Activated T-helper 1 cell treated with anti-CD3 and anti-CD28 coated beads, Interleukin-2, amount 50 U/mL, for 16 hours (primary cell): ENCODE measurements at places on chromosomes 11 and 22.

DNA sequence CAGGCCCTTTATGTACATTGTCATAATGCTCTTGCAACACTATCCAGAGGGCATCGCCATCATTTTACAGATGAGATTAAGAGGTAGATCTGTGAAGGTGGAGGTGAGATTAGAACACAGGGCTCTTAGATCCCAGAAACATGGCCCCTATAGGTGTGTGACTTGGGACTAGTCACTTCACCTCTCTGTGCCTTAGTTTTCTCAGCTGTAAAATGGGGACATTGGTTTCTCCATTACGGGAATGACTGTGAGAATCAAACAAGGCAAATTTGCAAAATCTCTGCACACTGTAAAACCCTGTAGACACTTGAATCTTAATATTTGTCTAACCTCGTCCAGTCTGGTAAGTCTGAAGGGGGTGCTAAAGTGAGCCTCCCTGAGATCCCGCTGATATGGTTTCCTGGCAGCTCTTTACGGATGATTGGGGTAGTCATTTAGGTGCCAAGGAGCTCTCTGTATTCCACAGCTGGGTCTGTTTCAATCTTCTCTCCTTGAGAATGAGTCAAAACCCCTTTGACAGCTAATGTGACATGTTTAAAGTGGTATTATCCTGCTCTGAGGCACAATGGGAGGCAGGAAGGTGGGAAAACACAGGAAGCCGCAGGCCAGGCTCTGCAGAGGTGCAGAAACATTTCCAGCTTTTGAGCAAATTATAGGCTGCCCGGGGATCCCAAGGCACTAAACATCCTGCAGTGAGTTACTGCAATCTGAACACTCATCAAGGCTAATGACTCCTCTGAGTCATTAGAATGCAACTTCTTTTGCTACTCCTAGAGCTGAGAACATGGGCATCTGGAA lies 140.8 kb downstream of the CCDC81 start:
- DNase-seq, result no peak

DNA sequence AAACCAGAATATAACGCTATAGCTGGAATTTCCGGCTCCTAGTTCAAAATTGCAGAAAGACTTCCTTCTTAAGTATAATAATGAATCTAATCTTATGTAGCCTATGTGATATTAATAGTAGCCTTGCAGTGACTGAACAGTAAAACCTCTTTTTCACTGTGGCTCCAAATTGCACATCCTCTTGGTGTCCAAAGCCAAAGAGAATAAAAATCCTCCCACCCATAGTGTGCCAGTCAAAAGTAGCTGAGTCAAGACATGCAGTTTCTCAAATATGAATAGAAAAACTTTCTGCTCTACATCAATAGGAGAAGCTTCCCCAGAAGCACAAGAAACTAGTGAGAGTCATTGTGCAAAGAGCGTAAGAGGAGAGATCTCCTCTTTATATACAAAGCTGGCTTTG lies 76.0 kb upstream of the PICALM start:
- no peak for DNase-seq

GRCh38 chr11:114399490-114400215 lies 658 bp downstream of the C11orf71 start:
- no peak for DNase-seq

GRCh38 chr22:48065892-48066291 lies 1303.4 kb downstream of the TBC1D22A start:
- DNase-seq, result no peak

GRCh38 chr22:45502215-45503049 lies at the start of gene FBLN1:
Gene FBLN1 (plus strand): TSS chr22:45502883. CDS start chr22:45502986, 103 bp downstream.
- DNase-seq, result no peak

DNA sequence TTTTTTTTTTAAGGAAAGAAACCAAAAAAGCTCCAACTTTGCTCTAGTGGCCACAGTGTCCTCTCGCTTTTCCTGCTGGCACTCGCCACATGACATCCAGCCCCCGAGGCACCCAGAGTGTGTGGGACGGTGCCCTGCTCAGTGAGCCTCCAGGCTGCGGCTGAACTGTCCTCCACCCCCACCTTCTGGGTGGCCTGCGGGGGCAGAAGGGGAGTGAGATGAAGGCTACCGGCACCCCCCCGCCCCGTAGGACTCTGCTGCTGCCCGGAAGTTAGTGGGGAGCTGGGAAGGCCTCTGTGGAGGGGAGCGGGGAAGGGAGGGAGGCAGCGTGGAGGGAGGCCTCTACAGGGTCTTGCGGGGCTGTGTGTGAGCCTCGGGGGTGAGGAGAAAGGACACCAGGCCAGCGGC lies 264.4 kb downstream of the CTTN start:
- DNase-seq, result no peak

DNA sequence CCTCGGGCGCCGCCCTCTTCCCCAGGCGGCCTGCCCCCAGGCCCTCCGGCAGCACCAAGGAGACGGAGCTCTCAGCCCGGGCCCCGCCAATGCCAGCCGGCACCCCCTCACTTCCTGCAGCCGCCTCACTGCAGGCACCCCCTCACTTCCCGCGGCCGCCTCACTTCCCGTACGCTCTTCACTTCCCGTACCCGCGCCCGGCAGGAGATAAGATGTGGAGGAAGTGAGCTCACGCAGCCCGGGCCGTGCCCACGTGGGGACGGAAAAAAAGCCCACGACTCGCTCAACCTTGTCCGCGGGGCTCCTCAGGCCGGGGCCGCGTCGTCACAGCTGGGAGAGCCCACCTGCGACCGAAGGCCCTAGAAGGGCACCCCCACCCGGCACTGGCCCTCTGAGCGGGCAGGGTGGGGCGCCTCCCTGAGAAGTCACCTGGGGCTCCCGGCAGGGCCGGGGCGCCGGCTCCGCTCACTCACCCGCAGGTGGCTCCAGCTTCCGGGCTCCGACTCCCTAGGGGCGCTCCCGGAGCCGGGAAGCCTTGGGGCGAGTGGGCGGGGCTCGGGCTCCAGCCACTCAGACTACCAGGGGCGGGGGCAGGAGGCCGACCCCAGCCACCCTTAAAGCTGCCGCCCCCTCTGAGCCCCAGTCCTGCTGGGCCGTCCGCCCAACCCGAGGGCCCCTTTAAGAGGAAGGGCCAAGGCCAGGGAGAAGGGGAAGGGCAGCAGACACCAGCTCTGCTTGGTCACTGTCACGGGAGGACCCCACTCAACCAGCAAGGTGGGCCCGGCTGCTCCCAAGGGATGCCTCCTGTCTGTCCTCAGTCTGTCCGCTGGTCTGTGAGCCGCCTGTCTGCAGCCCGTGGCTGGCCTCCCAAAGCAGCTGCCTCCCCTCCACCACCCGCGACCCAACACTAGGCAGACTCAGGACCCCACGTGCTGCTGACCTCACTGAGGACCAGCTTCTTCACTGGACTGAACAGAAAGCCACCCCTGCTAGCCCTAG lies 31.4 kb downstream of the PISD start:
- peak; percentile 78 for DNase-seq

GRCh38 chr11:116177521-116178210 lies 595.1 kb downstream of the BUD13 start:
- no peak for DNase-seq

- DNase-seq, result no peak
Observed at GRCh38 chr22:31650391-31650790, 11.6 kb downstream of the PISD start.

DNA sequence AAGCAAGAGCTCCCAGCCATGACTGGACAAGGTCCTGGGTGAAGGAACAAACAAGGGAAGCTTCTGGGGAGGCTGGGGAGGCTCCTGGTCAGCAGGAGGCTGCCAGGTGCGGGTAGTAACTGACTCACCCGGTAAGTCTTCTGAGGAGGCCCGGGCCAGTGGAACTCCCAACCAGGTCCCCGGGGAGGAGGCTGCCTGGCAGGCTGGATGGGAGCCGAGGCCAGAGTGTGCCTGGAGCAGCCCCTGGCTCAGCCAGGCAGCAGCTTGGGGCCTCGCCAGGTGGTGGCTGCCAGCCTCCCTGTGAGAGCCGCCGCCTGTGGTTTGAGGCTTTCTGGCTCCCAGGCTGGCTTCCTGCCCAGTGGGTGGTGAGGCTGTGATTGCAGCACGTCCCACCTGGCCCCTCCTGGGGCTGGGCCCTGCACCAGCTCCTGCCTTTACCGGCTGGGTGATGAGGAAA lies 46.2 kb downstream of the IGF2 start:
- peak; percentile 48 for DNase-seq

DNA sequence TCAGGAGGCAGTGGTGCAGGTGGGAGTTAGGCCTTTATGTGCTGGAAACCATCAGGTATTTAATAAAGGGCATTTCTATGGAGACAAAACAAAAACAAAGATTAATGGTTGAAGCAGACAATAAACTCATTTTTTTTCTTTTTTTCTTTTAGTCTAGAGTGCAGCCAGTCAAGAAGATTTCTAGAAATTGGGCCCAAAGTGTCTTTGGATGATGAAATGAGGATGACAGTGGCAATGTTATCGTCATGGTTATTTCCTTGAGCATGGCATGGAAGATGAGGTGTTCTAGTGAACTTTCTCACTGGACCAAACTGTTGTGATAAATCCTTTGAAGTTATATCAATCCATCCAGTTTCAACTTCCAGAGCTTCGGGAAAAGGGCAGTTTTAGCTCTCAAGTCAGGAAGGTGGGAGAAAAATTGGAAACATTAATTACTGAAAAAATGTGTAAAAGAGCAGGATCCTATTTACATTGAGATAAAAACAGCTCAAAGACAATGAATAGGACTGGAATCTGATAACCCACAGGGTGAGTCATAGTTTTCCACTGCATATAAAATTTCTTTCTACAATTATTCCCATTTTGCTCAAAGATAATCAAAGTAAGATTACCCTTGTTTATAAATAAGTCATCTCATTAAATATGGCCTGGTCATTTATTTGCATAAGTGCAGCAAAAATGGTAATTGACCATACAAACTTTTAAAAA lies 33.0 kb downstream of the PRR5L start:
- DNase-seq, result no peak

DNA sequence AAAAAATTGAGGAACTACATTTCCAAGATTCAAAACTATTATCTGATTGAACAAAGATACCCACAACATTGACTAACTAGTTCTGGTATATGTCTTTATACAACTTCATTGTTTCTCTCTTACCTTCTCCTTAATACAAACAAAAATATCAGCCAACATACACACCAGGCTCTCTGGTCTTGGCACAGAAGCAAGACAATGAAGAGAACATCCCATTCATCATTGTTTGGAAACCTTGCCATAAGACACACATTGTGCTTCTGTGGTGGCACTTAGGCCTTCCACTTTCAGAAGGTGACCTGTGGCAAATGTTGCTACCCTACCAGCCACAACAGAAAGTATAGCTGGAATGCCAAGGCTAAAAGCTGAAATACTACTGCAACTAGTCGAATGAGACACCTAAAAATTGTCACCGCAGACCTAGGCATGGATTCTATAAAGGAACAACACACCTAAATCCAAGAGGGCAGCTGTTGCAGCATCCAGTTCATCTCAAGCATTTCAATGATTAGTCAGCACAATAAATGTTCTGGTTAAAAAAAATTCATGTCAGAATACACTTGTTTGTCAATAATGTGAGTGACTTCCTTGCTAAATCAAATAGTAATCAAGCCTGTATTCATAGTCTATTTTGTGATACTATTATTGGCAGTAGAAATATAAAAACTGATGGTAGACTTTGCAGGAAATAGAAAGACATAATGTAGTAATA lies 26.3 kb downstream of the MAP6 start:
- DNase-seq, result no peak

DNA sequence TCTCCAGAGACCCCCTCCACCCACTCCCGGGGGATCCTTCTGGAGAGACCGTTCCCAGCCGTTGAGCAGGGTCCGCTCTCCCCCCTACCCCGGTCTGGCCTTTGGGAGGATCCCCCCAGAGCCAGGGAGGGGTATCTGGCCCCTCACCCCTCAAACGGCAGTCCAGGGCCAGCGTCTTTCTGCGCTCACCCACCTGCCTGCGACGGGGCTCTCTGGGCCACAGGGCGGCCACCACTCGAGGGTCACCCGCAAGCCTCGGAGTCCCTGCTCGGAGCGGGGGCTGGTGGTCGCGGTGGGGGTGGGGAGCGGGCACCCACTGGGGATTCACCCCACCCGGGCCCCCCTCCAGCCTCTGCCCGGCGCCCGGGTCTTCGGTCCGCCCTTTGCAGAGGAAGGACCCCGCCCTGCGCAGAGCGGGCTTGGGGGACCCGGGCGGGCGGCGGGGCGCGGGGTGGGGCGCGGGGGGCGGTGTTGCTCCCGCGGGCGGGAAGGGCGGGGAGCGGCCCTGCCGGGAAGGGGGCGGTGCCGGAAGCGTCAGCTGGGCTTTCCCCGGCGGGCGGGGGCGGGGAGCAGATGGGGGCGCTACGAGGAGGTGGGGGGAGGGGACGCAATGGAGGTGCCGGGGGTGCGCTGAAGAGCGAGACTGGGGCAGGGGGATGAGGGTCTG lies 16.6 kb downstream of the CRELD2 start:
- DNase-seq, result peak; percentile 84

DNA sequence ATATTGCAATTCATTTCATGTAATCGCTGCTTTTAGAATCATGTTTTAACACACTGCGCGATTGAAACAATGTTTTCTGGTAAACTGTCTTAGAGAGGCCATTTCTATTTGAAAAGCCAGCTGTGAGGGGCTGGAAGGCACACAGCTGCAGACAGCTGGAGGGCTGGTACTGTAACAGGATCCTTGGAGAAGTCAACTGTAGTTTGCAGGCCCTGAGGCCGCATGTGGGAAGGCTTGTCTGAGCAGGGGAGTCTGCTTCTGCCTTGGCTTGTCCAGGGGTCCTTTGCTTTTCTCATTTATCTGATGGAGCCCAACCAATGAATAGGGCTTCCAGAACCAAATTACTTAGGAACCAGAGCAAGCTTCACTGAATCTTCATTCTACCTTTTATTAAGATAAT lies 313.5 kb downstream of the BLID start:
- no peak for DNase-seq

DNA sequence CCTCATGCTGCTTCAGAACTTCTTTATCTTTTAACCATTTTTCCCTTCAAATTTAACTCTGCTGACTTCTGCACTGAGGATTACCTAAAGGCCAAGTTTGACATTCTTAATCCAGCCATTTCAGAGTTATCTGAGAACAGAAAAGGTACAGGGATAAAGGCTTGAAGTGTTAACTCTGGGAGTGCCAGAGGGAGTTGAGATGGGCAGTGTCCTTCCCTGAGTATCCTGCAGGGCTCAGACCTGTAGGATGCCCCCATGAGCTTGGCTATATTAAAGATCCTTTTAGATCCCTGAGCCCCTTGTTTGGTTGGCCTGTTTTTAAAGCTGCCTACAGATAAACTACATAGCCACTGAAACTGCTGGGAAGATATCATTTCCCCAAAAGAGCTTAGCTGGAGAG lies 268.4 kb upstream of the KIRREL3 start:
- DNase-seq, result no peak

DNA sequence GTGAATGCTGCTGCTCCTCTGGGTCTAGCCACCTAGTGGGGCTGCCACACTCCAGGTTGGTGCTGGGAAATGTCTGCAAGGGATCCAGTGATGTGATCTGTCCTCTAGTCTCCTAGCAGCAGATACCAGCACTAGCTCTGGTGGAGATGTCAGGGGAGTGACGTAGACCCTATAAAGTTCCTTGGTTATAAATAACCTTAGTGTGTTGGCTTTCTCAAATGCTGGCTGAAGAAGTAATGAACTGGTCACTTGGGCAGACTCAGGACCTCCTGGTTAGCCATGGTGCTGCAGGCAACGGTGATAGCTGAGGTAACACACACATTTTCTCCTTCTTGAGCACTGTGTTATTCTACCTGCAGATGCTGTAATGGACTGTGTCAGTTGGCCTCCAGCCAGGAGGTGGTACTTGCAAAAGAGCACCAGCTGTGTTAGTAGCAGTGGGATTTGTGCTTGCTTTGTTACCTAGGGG lies 35.5 kb downstream of the BBOX1 start:
- no peak for DNase-seq
